ENCODE measurements at places on chromosomes 3 and 15.

- no peak for DNase-seq
These were observed 625.8 kb downstream of the TAFA4 start for GRCh38 chr3:68306571-68306970.

GRCh38 chr3:98710067-98710659 is 53.0 kb upstream of the ST3GAL6 start:
- DNase-seq = no peak

- DNase-seq = no peak
These were observed 11.8 kb downstream of the CCNDBP1 start for GRCh38 chr15:43196760-43197548.

DNA sequence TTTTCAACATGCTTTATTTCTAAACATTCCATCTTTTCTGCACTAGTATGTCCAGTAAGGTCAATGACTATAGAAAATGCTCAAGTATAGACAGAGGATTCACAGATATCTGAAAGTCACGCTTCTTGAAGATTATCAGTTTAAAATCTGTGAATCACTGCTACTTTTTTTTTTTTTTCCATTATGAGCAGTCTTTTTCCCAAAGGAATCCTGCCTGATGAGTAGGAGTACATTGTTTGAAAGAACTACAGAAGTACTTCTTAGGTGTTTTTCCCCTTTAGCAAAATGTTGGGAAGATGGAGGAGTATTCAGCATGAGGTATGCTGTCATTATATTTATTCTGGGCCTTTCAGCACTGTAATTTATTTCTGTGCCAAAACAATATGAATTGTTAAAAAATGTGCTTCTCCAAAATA is 266.2 kb downstream of the NLGN1 start:
- DNase-seq = no peak

DNA sequence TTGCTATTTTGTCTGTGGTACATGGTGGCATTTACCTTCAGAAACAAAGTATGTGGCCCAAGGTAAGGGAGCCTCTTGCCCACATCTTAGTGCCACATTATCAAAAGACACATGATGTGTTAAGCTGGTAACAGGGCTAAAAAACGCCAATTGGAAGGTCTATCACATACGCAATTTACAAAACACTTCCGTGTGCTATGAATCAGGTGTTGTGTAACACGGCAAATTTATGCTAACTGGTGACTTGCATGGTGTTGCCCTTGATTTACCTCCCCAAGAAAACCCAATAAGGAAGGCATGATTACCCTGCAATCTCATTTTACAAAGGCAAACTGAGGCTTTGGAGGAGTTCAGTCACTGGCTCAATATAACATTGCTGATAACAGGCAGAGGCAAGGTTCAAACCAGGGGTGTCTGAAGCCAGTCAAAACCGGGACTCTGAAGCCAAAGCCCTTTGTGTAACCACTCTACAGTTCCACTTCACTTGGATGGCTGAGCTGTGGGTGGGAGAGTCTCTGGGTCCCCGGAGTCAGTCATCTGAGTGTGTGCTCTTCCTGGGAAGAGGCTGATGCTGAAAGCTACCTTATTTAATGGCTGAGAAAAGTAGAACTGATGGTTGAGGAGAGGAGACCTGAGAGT is 103.9 kb upstream of the BCL6 start:
- no peak for DNase-seq

GRCh38 chr15:57890351-57890750 is 175.2 kb downstream of the ALDH1A2 start:
- no peak for DNase-seq

DNA sequence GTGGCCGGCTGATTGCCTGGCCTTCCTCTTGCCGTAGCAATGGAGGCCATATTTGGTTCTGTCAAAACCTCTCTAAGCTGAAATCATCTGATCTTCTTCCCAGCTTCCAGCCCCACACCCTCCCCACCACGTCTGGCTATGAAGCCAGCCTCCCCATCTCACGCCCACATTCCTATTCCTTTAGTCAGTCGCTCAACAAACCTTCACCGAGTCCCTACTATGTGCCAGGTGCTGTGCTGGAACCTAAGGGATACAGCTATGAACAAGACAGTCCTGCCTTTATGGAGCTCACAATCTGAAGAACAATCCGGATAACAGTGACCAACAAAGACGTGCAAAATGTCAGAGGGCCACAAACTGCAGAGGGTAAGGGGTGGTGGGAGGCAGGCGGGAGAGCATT is 31.9 kb upstream of the SMAD6 start:
- DNase-seq = no peak

- DNase-seq = no peak
These were observed 13.6 kb upstream of the DAG1 start for GRCh38 chr3:49456466-49456865.

DNA sequence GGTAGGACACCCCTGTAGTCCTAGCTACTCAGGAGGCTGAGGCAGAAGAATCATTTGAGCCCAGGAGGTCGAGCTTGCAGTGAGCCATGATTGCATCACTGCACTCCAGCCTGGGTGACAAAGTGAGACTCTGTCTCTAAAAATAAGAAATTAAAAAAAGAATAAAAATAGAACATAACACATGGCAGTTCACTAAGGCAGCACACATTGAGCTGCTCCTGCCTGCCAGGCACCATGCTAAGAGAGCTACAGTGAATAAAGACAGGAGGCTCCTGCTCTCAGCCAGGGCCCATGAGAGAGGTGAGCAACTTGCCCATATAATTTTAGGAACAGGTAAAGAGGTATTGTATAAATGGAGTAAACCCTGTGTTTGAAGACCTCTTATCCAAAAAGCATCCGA is 54.3 kb downstream of the EBLN2 start:
- no peak for DNase-seq

GRCh38 chr15:78855746-78856145 is 16.9 kb upstream of the MORF4L1 start:
- DNase-seq = no peak

DNA sequence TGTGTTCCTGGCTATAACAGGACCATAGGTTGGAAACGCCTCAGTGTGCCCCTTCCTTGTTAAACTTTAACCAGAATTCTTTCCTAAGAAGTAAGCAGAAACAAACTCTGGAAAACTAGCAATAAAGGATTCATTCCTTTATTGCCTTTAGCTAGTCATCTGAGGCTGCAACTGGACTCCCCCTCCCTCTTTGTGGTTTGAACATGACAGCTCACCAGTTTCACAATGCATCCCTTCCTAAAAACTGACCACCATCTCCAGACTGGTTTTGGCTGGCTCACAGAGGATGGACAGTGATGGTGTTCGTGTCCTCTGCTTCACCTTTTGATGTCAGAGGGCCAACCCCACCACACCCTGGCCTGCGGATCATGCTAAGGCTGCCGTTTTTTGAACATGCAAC is 27.9 kb upstream of the TGFBR2 start:
- DNase-seq = no peak

GRCh38 chr3:124785973-124786372 is 55.7 kb downstream of the UMPS start:
- DNase-seq = no peak

DNA sequence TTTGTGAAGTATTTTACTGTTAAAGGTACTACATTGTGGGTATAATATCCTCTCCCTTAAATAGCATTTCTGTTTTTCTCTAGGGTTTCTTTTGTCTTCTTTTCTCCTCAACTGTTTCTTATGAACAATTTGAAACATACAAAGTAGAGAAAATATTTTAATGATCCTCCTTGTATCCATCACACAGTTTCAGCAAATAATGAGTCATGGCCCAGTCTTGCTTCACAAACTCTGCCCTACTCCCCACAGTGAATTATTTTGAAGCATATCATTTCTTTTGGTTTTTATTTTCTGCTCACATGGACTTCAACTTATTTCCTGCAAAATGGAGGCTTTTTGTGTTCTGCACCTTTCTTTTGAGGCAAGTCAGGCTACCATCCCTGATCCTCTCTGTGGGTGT is 6.1 kb upstream of the SCAANT1 start:
- no peak for DNase-seq

- no peak for DNase-seq
These were observed 40.8 kb downstream of the POLR2M start for GRCh38 chr15:57747206-57747896.

DNA sequence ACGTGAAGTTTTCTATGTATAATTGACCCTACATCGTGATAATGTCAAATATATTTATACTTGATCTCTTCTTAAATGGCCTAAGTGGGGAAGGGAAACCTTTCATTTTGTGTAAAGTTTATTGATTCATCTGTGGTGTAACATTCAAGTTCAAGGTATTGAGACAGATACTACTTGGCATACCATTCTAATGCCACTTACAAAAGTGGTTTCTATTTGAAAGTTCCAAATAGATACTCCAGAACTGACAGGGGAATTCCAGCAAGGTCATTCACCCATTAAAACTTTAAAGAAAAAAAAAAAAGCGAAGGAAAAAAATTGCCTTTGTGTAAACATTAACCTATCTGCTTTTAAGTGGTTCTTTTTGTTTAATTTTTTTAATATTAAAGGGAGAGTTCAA is 45.3 kb upstream of the MAP3K13 start:
- no peak for DNase-seq

GRCh38 chr3:155161640-155162292 is 81.6 kb downstream of the MME start:
- no peak for DNase-seq

DNA sequence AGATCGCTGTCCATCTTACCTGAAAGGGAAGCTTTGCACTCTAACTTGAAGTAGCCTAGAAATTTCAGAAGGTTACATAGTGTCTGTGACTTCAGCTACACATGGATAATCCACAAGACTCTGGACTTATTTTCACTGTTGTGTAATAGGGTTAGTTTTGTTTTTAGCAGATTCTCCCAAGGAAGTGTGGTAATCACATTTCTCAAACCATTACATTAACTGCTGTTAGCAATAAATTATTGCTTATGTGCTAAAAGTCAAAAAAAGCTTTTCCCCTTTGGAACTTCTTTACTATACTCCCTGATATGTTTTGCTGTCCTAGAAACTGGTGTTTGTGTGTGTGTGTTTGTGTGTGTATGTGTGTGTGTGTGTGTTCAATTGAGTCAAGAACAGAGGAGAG is 351.8 kb upstream of the TPRG1 start:
- DNase-seq = no peak

GRCh38 chr15:57321973-57322601 is 54.2 kb upstream of the CGNL1 start:
- DNase-seq = no peak

DNA sequence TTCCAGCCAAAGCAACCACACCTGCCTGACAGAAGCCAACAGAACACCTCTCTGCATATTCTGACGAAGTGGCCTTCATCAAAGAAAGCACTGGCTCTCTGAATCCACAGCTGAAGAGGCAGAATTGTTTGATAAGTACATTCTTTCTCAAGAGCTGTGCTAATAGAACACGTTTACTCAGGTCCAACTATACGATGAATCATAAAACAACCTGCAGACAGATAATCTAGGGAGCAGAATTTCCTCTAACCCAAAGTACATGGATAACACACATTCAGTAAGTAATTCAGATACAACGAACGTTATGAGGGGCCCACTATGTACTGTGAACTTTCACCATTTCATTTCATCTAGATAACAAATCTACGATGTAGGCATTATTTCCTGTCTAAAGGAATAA is 25.4 kb downstream of the ALDH1A2 start:
- no peak for DNase-seq

GRCh38 chr3:116453666-116454346 is 8.5 kb upstream of the LSAMP start:
- DNase-seq = no peak

DNA sequence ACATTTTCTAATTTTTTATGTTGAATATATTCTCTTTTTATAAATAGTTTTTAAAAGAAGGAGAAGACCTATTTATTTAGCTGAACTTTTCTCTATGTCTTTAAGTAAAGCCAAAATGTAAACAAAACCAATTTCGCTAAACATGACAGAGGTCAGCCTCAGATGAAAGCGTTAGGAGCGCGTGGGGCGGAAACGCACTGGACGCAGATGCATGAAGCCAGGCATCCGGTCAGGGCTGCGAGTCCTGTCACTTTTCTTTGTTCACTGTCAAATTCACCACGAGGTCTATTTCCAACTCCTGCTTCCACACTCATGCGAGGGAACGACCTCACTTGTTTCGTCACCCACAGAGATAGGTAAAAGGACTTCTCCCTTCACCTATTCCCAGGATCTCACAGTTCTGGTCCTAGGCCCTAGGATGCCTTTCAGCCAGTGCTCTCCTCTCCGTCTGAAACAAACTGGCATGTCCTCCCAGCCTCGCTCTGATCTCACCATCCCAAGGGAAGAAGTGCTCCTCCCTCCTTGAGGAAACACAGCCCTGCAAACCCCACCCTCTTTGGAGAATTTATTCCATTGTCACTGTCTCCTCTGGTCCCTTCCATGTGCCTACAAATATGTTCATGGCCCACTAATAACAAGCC is 57.9 kb downstream of the ITGB5 start:
- DNase-seq = no peak

- no peak for DNase-seq
These were observed 490.4 kb upstream of the PROK2 start for GRCh38 chr3:72275331-72275751.

DNA sequence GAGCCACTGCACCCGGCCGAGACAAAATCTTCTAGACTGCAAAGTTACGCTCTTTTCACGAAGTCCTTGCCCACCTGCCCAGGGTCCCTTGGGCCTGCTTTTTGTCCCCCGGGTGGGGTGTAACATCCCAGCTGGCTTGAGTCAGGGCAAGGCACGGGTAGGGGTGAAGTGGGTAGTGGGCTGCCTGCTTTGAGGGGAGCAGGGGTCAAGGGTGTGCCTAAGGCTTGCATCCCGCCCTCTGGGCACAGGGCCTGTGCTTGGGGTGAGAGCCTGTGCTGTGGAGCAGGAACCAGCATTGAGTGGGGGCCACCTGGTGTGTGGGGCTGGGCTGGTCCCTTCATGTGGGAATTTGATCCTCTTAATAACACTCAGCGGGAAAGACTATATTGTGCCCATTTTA is 74.6 kb downstream of the KLF13 start:
- no peak for DNase-seq

DNA sequence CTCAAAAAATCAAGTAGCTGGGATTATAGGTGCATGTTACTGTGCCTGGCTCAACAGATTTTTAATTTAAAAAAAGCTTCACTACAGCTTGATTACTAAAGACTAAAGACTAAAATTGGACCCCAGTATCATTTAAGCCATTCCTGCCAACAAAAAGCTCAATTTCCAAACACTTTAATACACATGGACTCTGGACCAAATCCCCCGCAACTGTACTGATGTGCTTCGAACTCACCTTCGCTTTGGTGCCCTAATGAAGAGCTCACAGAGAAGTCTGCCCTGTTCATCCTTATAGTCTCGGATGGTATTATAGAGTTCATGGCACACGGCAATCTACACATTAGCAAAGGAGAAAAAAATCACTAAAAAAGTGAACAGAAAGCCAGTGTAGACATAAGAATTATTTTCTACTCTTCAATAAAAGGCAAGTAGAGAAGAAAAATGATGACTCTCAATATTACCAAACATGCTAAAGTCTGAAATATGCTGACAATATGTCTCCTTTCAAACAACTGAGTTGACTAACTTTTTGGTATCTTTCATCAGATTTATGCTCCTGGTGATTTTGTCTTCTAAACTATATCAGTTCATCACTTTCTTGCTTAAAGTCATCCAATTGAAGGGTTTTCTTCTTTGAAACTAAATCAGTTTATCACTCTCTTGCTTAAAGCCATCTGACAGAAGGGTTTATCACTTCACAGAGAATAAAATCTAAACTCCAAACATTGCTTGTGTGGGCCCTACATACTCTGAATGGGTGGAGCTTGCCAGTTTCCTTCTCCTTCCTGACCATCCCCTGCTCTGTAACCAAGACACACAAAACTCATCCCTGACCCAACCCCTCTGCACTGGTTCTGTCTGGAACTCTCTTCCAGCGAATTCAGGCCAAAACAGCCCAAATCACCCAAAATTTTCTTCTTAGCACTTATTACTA is 7.2 kb downstream of the PBRM1 start:
- no peak for DNase-seq

- DNase-seq = no peak
These were observed 62.0 kb downstream of the P3H2 start for GRCh38 chr3:190058521-190059241.

- DNase-seq = no peak
These were observed 106.8 kb upstream of the ROBO1 start for GRCh38 chr3:79874646-79875045.
